ENCODE measurements at places on chromosomes 12 and 14.

DNA sequence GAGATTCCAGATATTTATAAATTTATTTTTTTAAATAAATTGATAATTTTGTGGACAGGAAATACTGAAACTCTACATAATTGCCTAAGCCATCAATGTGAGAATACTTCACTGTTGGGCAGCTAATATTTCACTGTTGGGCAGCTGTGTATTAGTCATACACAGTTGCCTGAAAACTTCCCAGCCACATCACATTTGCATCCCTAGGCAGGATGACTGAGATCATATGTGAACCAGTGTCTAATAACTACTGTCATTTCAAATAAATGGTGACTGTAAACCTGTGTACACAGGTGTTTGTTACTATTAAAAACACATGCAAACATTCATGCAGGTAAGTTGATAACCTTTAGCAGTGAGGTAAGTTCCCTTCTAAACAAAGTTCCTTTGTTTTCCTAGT is 43.9 kb downstream of the TMTC3 start:
- DNase-seq: no peak

GRCh38 chr12:102107970-102108369 is 11.9 kb downstream of the NUP37 start:
- DNase-seq: no peak

GRCh38 chr12:48296586-48297282 is 54.0 kb downstream of the ZNF641 start:
- no peak for DNase-seq

- DNase-seq: no peak
Measured at GRCh38 chr14:90293766-90294730, 37.7 kb downstream of the NRDE2 start.

GRCh38 chr12:103301642-103302591 is 193.9 kb downstream of the C12orf42 start:
- no peak for DNase-seq

DNA sequence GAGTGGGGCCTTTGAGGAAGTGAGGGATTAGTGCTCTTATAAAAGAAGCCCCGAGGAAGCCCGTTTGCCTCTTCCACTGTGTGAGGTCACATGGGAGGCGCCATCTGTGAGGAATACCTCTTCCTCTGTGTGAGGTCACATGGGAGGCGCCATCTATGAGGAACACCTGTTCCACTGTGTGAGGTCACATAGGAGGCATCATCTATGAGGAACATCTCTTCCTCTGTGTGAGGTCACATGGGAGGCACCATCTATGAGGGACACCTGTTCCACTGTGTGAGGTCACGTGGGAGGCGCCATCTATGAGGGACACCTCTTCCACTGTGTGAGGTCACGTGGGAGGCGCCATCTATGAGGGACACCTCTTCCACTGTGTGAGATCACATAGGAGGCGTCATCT is 69.7 kb downstream of the SLC24A4 start:
- no peak for DNase-seq

GRCh38 chr14:68172216-68172615 is 352.6 kb downstream of the RAD51B start:
- no peak for DNase-seq

- DNase-seq: no peak
Measured at GRCh38 chr12:42828836-42829235, 239.3 kb upstream of the PRICKLE1 start.

DNA sequence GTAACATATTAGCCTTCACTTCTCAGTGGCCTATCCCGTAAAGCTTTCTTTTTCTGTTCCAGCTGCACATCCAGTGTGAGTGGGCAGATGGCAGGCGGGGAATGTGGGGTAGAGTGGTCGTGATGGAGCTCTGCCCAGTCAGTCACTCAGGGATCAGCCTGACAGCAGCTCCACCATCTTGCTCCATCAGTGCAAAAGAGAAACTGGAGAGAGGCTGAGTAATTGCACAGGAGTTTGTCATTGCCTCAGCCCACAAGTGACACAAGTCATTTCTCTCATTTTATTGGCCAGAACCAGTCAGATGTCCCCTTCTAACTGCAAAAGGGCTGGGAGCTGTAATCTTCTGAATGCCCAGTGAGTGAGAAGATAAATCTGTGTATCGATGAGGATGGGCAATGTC is 66.5 kb downstream of the ATP23 start:
- no peak for DNase-seq

DNA sequence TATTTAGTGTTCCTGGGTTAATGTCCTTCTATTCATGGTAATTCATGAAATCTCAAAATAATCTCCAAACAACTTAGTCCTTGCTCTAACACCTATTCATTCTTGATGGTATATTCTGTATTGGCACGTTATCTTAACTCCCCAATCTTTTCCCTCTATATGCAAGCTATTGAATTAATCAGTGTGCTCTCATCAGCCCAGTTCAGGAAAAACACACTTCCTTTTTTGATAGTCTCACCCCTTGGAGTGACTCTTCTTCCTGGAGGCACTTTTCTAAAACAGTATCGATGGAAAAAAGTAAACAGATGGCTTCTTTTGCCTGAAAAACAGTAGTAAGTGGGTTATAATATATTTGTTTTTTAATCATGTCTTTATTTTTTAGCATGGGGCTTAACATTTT is 28.6 kb downstream of the TULP3 start:
- DNase-seq: no peak

DNA sequence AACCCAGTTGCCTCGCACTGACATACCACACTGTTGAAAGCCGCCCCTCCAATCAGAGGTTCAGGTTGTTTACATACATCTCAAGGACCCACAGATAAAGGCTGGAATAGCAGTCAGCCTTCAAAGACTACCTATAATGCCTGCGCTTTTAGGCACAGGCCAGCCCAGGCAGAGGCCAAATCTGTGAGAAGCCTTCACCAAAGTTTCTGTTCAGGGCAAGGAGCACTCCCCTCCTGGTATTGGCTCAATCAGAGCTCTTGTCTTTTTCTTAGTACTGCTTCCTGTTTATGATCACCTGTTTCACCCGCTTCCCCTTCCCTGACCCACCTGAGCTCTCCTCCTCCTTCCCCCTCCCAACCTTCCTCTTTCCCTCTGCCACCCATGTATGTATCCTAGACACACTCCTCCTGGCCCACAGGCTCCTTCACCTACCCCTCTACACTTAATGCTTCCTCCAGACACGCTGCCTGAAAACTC is 34.8 kb downstream of the DUSP16 start:
- DNase-seq: no peak

GRCh38 chr12:110885152-110885840 is 35.1 kb downstream of the MYL2 start:
- DNase-seq: no peak

DNA sequence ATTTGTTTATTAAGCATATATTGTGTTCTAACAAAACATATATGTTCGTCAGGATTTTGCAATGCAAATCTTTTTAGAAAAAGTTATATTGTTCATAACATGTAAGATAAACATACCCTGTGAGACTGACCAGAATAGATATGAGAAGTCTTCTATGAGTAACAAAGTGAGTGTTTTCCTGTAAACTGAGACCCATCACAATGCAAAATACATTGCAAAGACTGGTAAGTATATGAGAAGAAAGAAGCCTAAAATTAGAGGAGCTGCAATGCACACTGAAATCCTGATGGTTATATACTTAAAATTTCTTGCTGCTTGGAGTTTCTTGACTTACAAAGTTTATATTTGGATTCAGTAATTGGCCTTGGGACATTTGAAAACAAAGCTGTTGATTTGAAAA is 6.0 kb downstream of the HMGA2 start:
- no peak for DNase-seq

- DNase-seq: no peak
Measured at GRCh38 chr12:25202137-25202536, 7.1 kb downstream of the ETFRF1 start.

DNA sequence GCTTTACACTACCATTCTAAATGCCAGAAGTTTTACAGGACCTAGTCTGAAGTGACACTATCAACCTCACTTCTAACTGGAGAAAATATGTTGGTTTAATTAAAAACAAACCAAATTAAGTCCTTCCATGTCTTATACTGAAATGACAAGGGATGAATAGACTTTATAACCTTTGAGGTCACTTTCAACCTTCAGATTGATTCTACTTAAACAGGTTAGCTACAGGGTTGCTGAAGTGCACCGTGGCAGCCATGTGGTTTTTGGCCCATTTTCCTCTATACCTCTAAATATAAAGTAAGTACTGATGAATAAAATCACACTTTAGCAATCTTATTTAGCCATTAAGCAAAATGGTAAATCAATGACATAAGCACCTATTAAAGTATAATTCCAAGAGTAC is 3.9 kb downstream of the SLC38A2 start:
- no peak for DNase-seq

- DNase-seq: no peak
Measured at GRCh38 chr14:50947446-50947845, 3.2 kb upstream of the PYGL start.

GRCh38 chr12:71786829-71787228 is 32.2 kb downstream of the RAB21 start:
- no peak for DNase-seq

- DNase-seq: no peak
Measured at GRCh38 chr12:59036347-59036746, 116.0 kb upstream of the LRIG3 start.

- no peak for DNase-seq
Measured at GRCh38 chr14:37988472-37988871, 219.2 kb upstream of the SSTR1 start.

- DNase-seq: no peak
Measured at GRCh38 chr12:124864326-124864752, 675 bp upstream of the SCARB1 start.

- DNase-seq: no peak
Measured at GRCh38 chr14:53458368-53458814, 305.3 kb upstream of the DDHD1 start.

DNA sequence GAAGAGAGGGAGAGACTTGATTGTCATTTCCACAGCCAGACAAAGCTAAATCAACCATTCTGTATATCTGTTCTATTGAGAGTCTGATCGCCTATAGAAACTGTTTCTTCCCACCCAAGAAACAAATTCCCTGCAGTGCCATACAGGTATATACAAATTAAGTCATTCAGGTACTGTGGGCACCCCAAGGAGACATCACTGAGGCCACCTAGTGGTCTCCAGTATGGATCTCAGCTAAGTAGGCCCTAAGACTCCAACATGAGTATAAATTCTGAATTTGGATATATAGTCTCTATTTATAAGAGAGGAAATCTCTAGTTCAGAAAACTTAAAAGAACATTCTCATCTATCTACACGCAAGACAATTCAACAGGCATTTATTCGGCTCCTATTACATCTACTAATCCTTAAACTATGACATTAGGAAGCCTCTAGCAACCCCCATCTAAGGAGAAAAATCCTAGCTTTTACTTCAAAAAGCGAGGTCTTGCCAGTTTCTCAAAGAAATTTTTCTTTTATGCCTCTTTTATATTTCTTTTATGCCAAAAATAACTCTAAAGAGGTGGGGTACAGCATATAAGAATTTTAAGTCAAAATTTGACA is 62.6 kb downstream of the DCAF5 start:
- DNase-seq: no peak

DNA sequence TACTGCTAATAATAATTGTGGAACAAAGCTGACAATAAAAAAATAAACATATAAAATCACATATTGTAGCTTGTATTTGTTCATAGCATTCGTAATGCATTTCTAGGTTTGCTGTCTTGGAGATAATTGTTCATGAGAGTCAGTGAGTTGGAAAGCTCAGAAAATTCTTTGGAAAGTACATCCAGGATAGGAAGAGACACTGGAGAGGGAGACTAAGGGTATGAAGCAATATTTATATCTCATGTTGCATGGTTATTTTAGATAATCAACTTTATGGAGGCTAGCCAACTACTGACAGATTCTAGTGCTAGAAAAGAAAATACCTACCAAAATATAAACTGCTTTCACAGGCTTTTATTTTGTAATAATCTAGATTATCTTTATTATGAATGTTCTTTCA is 1095.2 kb downstream of the FSCB start:
- no peak for DNase-seq

DNA sequence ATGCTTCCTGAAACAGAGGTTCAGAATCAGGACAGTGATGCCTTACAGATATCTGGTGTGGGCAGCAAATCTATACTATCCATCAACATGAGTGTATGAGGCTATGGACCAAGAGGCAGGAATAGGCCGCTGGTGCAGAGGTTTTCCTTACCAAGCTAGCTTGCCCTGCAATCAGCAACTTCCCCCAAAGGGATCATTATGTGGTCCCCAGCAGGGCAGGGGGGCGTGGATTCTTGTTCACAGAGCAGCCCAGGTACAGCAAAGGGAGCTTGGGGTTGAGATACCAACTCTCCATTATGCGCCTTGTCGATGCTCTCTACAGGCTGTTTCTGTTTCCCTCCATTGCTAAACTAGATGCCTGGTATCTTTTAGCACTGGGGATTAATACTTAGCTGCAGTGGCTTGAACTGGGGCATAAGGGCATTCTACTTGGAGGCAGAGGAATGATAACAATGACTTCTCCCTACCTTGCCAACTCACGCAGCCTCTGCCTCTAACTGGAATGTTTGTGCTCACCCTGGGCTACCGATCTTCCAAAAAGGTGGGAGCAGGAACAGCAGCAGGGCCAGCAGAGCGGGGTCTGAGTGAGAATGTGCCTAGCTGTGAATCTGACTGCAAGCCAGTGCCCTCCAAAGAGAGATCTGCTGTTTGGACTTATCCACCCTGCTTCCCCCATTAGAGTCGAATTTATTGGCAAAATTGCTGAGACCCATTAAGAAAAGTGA is 10.3 kb upstream of the KRT1 start:
- no peak for DNase-seq

- DNase-seq: no peak
Measured at GRCh38 chr14:24958271-24958670, 91.7 kb downstream of the STXBP6 start.

- DNase-seq: no peak
Measured at GRCh38 chr14:77124345-77125280, 17.0 kb downstream of the ZDHHC22 start.

- no peak for DNase-seq
Measured at GRCh38 chr12:47945341-47945728, 18.1 kb upstream of the TMEM106C start.
